SW 1271 (cell line): ENCODE measurements at places on chromosomes 5 and 9.

GRCh38 chr9:77841739-77842386, 189.7 kb downstream of the GNAQ start:
- no peak for DNase-seq

DNA sequence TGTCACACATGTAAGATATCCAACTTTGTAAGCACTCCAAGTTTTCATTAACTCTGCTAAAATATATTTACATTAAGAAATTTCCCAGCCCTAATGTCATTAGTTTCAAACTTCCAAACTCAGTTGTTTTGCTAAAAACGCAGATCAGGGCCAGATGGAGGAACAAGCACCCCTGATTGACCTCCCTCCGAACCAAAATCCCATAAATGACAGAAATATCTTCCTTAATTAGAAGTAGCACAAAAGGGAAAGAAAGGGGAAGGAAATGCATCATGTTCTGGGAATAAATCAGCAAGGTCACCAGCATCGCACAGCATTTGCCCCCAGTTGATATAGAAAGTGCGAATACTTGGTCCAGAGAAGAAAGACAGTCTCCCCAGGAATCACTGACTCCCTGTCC, 61.4 kb upstream of the RUFY1 start:
- DNase-seq, result no peak

GRCh38 chr5:158701406-158702177, 398.1 kb downstream of the EBF1 start:
- DNase-seq, result no peak

- no peak for DNase-seq
Observed at GRCh38 chr5:176533894-176534611, 3.1 kb downstream of the RNF44 start.

DNA sequence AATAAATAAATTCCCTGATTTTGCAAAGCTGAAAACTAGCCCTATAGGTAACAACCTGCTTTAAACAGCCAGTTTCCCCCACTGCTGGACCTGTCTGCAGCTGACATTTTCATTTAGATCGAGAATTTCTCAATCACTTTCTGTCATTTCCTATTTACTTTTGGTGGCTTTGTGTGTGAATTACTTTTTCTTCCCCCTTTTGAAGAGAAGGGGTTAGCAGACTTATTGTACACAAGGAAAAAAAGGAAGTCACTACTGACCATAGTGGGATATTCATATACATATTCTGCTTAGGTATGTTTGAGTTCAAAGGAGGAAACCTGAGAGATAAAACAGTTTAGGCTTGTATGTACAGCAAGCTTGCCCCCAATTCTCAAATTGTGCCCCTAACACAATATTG, 27.0 kb upstream of the IFNB1 start:
- DNase-seq, result no peak

GRCh38 chr5:96226941-96227552, 206.0 kb downstream of the PCSK1 start:
- DNase-seq, result peak; percentile 25

GRCh38 chr5:83563631-83564030, 92.1 kb downstream of the VCAN start:
- no peak for DNase-seq

DNA sequence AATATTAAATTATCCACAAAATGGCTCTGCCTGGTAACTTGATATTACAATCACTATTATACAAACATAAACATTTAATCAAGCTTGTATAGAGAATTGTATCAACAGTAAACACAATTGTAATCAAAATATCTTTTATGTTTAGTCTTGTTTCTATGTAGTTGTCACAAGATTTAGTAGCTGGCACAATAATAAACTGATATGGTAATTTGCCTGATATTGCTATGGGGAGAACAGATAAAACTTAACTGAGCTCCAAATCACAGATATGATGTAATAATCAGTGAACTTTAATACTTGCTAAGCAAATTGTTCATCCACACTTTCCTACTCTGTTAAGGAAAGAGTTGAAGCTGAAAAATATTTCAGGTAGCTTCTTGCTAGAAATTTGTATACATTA, 189.8 kb downstream of the MPDZ start:
- DNase-seq, result no peak

DNA sequence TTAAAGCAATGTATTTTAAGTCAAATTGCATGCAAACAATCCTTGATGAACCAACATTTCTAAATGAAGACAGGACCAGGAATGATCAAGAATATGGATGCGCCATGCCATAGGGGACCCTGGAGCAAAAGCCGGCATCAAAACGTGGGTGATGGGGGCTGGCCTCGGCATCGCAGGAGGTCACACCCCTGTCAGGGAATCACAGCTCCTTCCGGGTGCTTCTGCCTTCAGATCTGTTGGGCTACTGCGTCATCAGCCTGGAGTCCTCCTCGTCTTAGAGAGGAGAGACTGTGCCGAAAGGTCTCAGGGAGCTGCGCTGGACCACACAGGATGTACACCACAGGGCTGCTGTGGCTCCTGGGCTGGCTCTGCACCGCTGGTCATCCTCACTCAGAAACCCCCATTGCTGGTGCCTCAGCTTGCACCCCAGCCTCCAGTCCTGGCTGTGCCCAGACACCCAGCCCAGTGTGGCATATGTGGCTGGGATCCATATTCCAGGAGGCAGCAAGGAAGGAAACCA, 152.9 kb upstream of the PPP1R26 start:
- no peak for DNase-seq

DNA sequence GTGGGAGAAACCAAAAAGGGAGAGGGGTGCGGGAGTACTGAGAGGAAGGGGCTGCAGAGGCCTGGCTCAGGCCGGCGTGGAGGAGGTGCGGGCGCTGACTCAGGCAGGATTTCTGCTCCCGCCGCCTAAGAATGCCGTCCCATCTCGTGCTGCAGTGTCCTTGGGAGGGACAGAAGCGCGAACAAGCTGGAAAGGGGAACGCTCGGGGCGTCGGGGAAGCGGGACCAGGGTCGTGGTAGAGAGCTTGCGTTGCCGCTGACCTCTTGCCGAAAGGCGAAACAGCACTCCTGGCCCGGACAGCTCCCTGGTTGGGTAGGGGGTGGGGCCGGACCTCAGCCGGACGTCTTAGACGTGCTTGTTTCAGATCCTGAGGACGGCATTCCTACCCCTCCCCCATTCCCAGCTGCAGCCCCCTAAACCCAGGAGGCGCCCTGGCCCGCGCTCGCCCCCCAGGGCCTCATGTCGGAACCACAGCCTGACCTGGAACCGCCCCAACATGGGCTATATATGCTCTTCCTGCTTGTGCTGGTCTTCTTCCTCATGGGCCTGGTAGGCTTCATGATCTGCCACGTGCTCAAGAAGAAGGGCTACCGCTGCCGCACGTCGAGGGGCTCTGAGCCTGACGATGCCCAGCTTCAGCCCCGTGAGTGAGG, 1.1 kb downstream of the RELL2 start:
- peak; percentile 36 for DNase-seq

GRCh38 chr5:74851684-74852353, 14.4 kb downstream of the FAM169A start:
- no peak for DNase-seq
